ENCODE measurements at places on chromosomes 6 and 20.

DNA sequence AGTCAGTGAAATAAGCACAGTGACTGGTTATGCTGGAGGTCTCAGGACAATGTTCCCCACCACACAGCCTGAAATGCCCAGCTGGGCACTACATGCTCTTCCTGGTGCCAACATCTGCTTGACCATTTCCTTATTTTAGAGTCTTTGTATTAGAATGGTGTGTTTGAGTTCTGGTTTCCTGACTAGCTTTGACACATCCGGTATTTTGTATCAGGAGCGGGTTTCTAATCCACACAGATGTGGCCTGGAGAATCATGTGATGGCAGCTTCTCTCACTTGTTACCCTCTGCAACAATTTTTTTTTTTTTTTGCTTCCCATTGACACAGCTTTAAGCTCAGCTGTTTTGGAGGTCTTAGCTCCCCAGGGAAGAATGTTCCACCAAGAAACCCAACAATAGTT is 164.5 kb upstream of the CST7 start:
- DNase-seq = no peak

DNA sequence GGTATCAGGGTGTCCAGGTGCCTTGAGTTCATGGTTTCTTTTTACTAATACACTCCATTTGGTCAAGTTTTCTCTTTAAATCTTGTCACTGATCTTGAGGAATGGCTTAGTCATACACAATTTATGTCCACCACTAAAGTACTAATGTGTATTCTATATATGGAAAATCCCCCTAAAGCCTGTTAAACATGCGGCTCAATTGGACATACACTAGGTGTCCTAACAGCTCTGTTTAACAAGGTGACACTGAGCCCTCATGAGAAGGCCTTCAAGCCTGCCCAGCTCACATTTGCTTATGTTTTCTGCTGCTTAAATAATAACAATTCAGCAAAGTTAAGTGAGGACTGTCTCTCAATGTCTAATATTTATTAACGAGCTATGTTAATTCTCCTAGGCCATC is 31.5 kb downstream of the PDE7B start:
- DNase-seq = no peak

DNA sequence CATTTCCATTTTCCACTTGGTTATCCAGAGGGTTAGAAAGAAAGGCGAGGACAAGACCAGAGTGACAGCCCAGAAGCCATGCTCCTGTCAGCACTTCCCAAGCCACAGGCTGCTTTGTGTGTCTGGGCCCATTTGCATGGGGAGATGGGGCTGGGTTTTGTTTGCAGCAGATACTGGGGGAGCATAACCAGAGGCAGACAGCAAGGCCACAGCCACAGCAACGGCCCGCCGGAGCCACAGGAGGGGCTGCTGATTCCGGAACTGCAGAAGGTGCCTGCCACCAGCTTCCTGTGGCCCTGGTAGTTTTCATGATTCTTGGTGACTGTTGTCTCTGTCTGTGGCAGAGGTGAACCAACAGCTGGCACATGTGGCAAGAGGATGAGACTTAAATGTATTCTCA is 106.6 kb downstream of the DLL1 start:
- no peak for DNase-seq

- DNase-seq = no peak
These were observed 141.9 kb upstream of the NEDD9 start for GRCh38 chr6:11374036-11375010.

- DNase-seq = peak; percentile 76
These were observed 2.6 kb downstream of the EPHA7 start for GRCh38 chr6:93416571-93417420.

GRCh38 chr6:1526398-1527072 is 83.2 kb upstream of the FOXC1 start:
- DNase-seq = no peak

- no peak for DNase-seq
These were observed 2.3 kb upstream of the OCSTAMP start for GRCh38 chr20:46552460-46553420.

- DNase-seq = no peak
These were observed 8.4 kb downstream of the VARS2 start for GRCh38 chr6:30922447-30922852.

DNA sequence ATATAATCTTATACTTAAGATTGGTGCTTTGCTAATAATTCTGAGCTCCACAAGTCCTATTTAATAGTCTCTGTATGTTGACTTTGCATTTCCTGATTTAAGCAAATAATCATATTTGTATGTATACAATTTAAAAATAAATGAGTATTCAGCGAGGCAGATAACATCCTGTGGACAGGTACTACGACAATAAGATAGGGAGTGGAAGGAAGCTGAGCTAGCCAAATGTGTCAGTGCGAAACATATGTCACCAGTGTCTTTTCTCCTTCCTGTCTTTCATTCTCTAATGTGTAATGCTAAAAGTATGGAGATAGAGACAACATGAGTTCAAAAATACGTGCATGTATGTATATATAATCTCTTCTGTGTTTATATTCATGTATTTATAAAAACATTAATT is 359.6 kb upstream of the KCNQ5 start:
- no peak for DNase-seq

- DNase-seq = no peak
These were observed 4.6 kb downstream of the FILIP1 start for GRCh38 chr6:75489025-75489424.

DNA sequence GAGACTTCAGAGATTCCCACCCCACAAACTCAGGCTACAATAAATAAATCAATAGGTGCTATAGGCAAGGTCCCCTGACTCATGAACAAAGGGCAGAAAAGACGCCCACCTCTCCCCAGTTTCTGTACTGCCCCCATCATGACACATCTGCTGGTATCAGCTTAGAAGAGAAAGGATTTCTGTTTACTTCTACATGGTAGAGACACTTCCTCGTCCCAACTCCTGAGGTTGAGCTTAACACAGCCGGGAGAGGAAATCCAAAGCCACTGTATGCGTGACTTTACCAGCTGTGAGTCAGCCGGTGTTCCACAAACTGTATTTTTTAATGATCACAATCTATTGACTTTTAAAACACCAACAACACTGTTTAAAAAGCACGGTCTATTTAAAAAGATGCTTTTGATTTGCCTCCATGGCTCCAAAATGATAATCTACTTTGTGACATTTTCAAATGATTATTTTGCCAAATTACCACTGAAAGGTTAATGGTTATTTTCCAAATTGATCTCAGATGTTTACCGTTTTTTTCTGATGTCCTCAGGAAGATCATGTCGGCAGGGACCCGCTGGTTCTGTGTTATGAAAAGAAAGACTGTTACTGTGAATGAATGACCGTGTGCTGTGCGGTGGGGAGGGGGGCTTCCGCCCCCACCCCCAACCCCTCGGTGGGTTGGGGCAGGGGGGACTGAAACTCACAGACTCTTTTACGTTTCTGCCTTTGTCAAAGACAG is 72.5 kb downstream of the ATP9A start:
- peak; percentile 28 for DNase-seq

DNA sequence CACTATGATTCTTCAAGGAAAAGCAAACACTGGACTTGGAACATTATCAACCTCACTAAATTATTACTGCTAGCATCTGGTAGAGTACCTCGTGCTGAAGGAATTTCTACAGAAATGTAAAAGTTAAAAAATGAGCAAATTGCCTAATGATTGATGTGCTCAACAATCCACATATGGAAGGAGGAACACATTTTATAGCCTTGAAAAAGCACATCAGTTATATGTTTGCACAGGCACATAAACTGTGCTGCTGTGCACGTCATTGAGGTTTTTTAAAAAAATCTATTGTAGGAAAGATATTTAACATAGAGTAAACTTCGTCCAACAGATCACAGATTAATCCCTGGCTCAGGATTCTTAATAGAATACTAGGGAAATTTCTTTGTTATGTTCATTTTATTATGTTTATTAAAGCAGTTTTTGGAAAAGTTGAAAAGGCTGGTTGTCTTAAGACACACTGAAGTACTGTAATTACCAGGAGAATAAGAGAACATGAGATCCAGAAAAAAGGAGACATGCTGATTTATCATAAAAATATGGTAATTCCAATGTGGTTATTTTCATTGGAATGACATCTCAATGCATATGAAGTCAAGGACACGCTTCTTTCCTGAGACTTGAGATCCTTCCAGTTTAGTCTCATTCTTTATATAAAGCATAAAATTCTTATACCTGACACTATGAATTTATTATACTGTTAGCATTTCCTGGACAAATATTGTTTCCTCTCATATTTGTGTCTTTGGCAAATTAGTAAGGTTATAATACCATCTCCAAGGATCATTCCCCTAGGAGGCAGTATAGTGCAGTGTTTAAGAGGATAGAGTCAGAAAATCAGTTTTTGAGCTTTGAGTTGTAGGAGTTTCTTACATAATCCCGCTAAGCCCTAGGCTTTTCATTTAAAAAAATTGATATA is 511.1 kb downstream of the TENT5A start:
- DNase-seq = no peak

GRCh38 chr6:146879406-146880117 is 280.8 kb downstream of the ADGB start:
- DNase-seq = no peak

DNA sequence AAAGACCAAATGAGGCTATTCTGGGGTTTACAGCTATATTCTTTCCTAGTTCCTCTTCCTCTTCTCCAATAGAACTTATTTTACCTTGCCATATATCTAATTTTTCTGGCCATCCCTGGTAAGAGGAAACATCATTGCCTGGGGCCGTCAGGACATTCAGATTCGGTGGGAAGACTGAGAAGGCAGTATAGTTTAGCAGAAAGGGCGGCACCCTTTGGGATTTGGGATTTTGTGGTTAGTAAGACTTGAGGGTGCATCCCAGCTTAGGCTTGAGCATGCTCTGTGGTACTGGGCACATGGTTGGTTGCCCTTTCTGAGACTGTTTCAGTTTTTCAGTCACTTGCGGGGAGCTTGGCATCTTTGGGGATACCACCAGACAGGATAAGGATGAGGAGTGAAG is 21.1 kb downstream of the SCUBE3 start:
- no peak for DNase-seq

DNA sequence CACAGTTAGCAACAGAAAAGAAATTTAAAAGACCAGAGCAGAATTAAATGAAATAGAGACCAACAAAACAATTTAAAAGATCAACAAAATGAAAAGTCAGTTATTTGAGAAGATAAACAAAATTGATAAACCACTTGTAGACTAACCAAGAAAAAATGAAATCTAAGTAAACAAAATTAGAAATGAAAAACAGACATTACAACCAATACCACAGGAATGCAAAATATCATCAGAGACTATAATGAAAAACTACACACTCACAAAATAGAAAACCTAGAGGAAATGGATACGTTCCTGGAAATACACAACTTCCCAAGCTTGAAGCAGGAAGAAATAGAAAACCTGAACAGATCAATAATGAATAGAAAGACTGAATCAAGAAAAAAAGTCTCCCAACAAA is 97.8 kb downstream of the WDR27 start:
- no peak for DNase-seq

DNA sequence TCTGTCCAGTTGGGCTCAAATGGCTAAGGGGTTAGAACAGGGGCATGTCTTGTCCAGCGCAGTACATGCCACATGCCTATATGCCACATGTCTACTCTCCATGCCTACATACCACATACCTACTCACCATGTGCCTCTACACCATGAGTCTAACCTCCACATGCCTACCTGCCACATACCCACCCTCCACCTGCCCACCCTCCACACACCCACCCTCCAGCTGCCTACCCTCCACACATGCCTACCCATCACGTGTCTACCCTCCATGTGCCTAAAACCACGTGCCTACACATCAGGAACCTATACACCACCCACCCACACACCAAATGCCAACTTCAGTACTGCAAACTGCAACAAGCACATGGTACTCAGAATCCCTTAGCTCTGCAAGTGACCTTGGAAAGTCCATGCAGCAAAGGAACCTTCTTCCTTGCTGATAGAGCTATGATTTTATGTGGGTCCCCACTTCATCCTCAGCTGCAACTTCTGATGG is 113.0 kb upstream of the CST7 start:
- DNase-seq = no peak

DNA sequence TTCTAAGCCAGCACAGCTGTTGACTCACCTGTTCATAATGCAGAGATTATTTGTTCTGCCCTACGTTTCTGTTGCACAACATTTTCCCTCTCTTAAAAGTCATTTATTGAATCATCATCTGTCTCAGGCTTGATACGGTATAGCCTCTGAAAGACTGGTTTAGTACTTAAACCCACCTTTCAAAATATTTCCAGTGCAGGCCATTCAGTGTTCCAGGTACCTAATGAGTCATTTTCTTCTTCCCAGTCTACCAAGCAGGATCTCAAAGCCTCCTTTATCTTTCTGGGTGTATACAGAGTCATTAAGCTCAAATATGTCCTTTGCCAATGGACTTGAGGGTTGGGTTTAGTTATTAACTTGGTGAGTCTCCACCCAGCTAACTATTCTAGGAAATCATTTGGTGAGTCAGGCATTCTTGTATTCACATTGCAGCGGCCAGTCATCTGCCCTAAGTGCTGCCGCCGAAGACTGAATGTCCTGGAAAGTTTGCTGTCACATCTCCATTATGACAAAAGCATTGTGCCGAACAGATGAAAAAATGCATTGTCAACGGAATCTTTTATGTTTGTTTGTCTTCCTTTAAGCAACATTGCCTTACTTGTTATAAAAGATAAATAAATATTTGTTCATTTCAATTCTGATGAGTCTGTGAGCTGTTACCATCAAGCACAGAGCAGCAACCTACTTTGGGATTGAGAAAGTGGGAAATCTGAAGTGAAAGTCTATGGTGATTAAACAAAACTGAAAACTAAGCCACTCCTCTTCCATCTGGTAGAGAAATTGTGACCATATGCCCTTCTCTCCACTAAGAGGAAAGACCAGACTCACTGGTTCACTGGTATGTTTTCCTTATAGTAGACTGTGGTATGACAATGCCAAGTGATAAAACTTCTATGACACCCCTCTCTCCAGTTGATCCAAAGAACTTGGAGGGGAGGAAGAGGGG is 14.3 kb upstream of the FAM135A start:
- peak; percentile 7 for DNase-seq

- no peak for DNase-seq
These were observed 22.8 kb upstream of the RBBP8NL start for GRCh38 chr20:62449951-62450691.

GRCh38 chr6:1542335-1542734 is 67.4 kb upstream of the FOXC1 start:
- no peak for DNase-seq

- DNase-seq = no peak
These were observed 345.4 kb downstream of the COL12A1 start for GRCh38 chr6:74860456-74860855.

DNA sequence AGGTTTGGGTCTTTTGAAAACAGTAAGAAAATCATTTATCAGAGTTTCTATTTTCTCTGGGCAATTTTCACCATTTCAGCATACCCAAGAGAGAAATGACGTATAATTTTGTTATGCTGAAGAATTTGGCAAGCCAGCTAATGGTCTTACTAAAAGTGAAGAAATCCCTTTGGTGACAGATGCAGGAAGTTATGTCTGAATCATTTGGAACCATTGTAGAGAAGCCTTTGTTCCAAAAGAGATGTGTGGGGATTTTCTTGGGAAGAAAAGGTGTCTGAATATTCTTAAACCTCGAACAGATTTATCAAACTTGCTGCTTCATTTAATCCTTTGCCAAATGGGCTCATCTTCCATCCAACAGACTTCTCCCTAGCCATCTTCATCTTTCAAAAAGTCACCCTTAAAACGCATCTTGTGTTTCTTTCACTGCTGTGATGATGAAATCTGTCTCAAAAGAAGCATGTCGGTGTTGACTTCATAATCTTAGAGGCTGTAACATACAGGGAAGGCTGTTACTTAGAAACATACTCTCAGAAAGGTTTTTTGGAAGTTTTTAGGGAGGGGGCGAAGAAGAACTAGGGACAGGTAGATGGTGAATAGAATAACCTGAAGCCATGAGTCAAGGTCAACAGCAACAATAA is 39.5 kb downstream of the CITED2 start:
- no peak for DNase-seq
